ENCODE measurements at places on chromosomes 7 and 10.

DNA sequence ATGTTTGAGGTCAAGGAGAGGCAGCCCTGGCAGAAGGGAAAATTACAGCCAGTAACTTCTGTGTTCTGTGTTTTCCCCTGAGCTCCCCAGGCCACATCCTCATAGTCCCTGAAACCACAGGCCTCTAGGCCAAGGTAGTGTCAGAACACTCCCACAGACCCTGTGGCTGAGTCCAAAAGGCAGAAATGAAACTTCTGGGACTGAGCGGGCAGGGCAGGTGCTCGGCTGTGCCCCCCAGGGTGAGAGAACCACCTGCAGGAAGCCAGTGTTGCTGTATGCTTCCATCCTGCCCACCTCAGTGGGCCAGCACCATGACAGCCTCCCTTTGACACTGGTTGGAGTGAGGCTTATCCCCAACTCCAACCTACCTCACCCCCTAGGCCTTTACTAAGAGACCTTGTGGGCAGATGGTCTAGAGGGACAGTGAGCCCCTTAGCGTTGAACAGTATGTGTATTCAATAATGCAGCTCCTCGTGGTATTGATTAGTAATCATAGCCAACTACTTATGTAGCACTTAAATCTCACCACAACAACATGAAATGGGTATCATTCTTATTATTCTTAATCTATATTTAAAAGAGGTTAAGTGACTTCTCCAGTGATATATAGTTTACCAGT lies 30.3 kb downstream of the PIK3CG start:
- DNase-seq, result no peak

- DNase-seq, result no peak
Measured at GRCh38 chr10:93515071-93516005, 18.9 kb downstream of the CEP55 start.

GRCh38 chr10:82813856-82814255 lies 938.9 kb downstream of the NRG3 start:
- DNase-seq, result no peak

- DNase-seq, result no peak
Measured at GRCh38 chr10:110042181-110042580, 34.4 kb downstream of the ADD3 start.

DNA sequence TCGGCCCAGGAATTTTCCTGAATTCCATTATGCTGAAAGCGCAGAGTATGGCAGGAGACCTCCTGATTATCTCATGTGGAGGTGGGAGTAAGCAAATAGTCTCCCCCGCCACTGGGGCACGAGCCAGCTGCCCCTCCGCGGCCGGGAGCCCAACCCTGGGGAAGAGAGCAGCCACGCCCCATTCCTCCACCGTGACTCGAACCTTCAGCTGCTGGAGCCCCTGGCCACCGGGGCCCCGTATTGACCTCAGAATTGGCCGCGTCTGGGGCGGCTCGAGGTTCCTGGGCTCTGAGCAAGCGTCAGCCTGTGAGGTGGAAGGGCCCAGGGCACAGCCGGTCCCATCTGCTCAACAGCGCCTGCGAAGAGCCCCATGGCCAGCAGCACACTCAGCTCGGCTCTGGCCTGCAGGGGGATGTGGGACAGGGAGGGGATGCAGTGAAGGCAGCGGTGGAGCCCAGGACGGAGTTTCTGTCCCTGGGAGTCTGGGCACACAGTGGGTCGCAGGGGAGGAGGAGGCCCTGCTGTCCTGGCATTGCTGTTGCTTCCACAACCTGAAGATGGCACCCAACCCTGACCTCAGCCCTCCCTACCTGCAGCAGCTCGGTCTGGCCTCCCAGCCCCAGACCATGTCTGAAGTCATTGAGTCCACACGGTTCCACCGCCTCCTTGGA lies 97.8 kb downstream of the CHST15 start:
- no peak for DNase-seq

GRCh38 chr7:142597547-142597946 lies 151.7 kb upstream of the PRSS1 start:
- DNase-seq, result no peak
